Dermis blood vessel endothelial cell (primary cell): ENCODE measurements at places on chromosomes 12 and 14. TPM values are rescaled to one million over a fixed set of nuclear protein-coding genes. Genes with fewer than 3 reads are reported as not detected.
A peak's percentile ranks its signal among the peaks of the same experiment; 100 is the strongest.

- peak; percentile 24 for DNase-seq
Measured at GRCh38 chr12:1796515-1797010, 23.8 kb upstream of the LRTM2 start.

GRCh38 chr14:64601571-64601970 is 51.8 kb downstream of the PPP1R36 start:
- no peak for DNase-seq

- DNase-seq, result peak; percentile 92
Measured at GRCh38 chr14:56333359-56334292, 215.4 kb downstream of the PELI2 start.

- no peak for DNase-seq
Measured at GRCh38 chr12:97680751-97681150, 218.1 kb downstream of the RMST start.

DNA sequence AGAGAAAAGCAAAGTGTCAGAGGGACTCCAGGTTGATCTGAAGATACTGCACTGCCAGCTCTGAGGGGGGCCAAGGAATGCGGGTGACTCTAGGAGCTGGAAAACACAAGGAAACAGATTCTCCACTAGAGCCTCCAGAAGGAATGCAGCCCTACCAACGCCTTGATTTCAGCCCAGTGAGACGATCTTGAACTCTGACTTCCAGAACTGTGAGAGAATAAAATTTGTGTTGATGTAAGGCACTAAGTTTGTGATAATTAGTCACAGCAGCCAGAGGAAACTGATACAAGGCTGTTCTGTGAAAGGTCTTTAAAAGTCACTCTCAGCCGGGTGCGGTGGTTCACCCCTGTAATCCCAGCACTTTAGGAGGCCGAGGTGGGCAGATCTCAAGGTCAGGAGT is 34.2 kb downstream of the CKAP4 start:
- no peak for DNase-seq

Gene KCNA5
- total RNA-seq, result not detected in 2 replicates

Gene RPL10L
- not detected in 2 replicates for total RNA-seq
